Panc1 (cell line): ENCODE measurements at places on chromosomes 7 and 10. TPM values are rescaled to one million over a fixed set of nuclear protein-coding genes. Genes with fewer than 3 reads are reported as not detected.
A peak's percentile ranks its signal among the peaks of the same experiment; 100 is the strongest.

GRCh38 chr7:126972571-126972970, 280.2 kb downstream of the GRM8 start:
- no peak for DNase-seq

DNA sequence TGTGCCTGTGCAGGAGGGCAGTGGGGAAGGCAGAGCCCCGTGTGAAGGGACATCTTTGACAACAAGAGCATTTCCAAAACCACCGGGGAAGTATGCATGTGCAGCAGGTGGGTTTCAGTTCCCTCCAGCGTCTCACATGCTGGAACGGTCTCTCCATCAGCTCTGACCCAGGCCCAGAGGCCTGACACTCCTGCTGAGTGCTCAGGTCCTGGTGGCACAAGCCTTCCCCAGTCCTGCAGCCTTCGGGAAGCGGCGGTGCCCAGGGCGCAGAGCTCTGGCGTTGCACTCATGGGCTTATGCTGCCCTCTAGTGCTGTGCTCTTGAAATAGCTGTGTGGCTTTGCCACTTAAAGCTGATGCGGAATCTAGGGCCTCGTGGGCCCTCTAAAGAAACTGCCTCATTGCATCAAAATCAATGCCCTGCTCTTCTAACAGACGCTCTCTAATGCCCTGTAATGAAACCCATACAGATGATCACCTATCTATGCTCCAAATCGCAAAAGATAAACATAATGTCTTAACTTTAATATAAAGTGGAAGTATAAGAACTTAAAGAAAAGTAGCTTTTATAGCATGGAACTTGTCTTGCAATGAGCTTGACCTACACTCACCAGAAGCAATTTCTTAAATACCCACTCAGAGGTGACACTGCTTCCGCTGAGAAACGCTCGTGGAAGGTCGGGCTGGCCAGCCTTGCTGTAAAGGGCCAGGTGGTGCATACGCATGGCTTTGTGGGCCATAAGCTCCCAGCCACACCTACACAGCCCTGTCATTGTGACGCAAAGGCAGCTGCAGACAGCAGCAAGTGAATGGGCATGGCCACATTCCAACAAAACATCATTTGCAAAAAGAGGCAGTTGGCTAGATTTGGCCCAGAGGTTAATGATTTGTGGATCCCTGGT, 38.6 kb downstream of the CLRN3 start:
- peak; percentile 45 for DNase-seq

DNA sequence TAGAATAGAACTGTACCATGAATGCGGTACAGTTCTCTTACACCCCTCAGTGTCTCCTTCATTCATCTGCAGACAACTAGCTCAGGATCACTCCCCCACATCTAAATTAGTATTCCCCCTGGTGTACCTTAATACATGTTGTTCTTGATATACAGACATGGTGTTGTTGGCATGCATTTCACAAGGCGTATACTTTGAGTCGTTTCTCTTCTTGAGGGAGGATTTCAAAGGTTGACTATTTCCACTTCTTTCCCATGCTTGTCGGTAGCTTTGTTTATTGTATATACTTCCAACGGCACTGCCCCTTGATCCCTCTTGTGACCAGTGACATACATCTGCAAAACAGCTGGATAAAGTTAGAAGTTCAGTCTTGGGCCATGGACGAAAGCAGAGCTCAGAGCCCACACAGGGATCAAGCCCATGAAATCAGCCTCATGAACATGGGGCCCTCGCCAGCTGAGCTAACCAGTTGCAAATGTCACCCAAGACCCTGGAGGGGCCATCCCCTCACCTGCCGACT, 8.6 kb downstream of the CPA4 start:
- DNase-seq: no peak

GRCh38 chr10:104240078-104240477, 7.9 kb upstream of the CFAP43 start:
- no peak for DNase-seq

DNA sequence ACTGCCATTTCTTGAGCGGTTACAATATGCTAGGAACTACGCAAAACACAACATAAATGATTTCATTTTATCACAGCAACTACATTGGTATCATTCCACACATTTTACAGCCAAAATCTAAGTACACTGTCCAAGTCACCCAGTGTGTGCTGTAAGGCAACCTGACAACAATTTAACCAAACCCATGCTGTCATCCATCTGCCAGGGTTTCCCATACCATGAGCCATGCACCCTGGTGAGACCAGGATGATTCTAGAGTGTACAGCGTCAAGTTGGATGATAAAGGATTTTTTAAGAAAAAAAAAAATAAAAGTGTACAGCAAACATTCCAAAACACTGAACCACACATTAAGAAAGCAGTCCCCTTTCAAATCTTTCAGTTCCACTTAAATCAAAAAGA, 52.9 kb downstream of the PIK3AP1 start:
- DNase-seq: no peak

GRCh38 chr7:42740408-42740807, 171.5 kb downstream of the C7orf25 start:
- DNase-seq: no peak

- no peak for DNase-seq
Measured at GRCh38 chr7:100418930-100419659, 9.4 kb downstream of the ZCWPW1 start.

DNA sequence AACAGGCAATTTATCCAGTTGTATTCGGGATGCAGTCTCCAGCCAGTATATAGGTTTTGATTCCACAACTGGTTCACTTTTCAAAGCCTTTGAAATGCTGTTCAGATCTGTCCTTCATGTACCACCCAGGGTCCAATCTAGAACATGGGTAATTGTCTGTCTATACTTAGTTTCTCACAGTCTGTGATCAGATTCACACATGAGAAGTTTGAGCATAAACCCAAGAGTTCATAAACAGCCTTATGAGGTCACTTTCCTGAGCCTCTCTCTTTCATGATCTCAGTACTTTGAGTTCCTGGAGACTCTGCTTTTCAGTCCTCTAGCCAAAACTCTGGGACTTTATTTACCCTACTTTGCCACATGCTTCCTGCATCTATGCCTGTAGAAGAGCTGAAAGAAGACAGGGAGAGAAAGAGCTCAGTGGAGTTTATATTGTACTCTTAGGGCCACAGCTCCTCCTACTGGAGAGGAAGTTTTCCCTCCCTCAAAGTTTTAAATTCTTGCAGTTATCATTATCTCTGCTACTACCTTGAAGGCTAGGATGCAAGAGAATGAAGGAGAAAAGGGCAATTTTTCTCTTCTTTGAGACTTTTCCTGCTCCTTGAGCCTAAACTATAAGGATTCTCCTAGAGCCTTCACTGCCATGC, 172.0 kb downstream of the ZEB1 start:
- peak; percentile 10 for DNase-seq

DNA sequence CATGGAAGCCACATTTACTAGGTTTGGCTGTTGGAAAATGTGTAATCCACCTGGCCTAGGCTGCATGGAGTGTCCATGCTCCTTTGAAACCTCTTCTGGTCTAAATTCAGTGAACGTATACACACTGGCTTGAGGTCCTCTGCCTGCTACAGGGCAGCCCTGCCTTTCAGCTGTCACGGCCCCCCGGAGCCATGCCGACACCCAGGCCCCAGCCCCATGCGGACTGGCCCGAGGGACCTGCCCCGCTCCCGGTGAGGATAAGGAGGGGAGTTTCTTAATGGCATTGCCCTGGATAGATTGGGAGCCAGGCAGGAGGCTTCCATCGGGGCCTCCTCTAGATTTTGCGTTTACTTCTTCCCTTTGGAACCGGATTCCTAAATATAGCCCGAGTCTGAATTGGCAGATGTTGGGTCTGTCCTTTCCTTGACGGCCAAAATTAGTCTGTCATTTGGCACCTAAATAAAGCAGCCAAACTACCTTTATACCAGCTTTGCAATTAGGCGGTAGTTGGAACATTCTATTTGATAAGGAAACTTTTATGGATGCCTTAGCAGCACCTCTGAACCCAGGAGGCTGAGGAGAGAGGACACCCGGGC, 72.1 kb upstream of the SH2B2 start:
- DNase-seq: no peak

- DNase-seq: no peak
Measured at GRCh38 chr7:17913250-17913649, 27.0 kb downstream of the SNX13 start.

GRCh38 chr7:123747620-123748141, 1.1 kb downstream of the WASL start:
- no peak for DNase-seq

DNA sequence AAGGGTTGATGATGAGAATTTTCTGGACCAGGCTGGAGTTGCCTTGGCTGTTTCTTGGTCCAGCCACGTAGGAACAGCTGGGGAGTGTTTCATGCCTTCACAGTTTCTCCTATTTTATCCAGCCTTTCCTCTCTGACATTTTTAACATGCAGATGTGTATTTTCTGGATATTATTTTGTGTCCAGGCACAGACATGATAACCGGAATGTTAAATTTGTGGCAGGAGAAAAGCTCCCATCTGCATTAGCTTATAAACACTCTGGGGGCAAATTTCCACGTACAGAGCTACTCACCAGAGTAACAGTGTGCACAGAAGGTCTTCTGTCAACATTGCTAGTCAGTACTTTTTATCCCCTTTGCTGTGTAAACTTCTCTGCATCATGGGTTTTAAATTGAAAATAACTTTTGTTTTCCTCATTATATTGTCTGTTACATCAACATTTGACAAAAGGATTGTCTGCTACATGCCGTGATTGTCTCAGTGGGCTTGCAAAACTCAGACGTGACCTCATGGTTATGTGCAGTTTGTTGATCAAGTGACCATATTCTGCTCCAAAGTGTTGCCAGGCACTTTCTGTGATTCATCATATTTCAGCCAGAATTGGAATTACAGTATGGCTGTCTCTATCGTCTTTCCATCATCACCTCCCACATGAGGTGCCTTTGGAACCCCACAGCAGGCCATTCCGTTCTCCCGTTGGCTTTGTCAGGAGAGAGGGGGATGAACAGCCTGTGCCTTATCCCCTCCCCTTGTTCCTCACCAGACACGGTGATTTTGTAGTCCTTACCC, 41.4 kb downstream of the INSYN2A start:
- no peak for DNase-seq

GRCh38 chr10:63083904-63084689, 49.0 kb upstream of the NRBF2 start:
- peak; percentile 77 for DNase-seq

GRCh38 chr10:45466784-45467183, 92.8 kb downstream of the ALOX5 start:
- DNase-seq: no peak

DNA sequence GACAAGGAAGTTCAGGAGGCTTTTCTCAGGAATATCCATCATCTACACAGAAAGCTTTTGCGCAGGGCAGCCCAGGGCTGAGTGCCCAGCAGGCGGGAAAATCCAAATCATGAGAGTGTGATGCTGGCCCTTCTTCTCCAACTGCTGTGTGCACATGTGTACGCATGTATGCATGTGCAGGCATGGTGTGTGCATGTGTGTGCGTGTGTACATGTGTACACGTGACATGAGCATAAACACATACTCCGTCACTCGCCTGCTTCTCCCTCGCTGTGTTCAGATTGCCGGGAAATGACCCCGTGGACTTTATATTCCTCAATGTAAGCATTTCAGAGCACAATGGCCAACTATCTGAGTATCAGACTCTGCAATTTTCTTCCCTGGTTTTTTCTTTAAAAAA, 85.1 kb downstream of the PRPF18 start:
- DNase-seq: no peak

- no peak for DNase-seq
Measured at GRCh38 chr7:47738563-47739166, 156.8 kb upstream of the TNS3 start.

- DNase-seq: no peak
Measured at GRCh38 chr7:121313793-121314676, 14.8 kb upstream of the WNT16 start.

GRCh38 chr7:34675749-34676374, 17.8 kb downstream of the NPSR1 start:
- DNase-seq: peak; percentile 13

DNA sequence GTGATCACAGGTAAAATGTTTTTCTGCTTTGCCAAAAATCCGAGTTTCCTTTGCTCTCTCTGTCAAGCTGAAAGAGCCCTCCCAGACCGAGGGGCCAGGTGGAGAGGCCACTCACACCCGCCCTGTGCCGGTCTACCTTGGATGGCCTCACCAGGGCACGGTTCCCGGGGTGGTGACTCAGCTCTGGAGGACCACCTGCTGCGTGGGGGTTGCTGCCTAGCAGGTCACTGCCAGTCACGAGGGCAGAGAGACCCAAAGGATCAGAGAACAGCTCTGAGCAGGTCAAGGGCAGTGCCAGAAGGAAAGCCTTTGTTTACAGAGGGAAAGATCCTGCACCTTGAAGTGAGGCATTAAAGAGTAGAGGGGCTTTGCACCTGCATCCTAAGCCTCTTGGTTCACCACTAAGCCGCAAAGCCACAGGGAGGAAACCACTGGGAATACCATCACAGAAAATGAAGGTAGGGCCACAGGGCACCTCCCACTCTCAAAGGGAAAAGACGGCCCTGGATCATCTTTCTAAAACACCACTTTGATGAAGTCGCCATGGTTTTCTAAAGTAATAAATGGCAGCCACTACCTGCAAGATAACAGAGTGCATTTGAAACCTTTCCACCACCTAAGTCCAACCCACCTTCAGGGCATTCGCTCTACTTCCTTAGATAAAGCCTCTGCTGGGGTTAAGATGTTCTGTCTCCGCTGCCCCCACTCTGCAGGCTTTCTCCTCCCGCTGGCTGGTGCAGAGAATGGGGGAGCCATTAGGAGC, 160.3 kb upstream of the KLF14 start:
- DNase-seq: no peak

- no peak for DNase-seq
Measured at GRCh38 chr10:86160890-86161585, 205.6 kb downstream of the GRID1 start.

GRCh38 chr7:99881370-99881769, 4.5 kb upstream of the OR2AE1 start:
- DNase-seq: no peak

DNA sequence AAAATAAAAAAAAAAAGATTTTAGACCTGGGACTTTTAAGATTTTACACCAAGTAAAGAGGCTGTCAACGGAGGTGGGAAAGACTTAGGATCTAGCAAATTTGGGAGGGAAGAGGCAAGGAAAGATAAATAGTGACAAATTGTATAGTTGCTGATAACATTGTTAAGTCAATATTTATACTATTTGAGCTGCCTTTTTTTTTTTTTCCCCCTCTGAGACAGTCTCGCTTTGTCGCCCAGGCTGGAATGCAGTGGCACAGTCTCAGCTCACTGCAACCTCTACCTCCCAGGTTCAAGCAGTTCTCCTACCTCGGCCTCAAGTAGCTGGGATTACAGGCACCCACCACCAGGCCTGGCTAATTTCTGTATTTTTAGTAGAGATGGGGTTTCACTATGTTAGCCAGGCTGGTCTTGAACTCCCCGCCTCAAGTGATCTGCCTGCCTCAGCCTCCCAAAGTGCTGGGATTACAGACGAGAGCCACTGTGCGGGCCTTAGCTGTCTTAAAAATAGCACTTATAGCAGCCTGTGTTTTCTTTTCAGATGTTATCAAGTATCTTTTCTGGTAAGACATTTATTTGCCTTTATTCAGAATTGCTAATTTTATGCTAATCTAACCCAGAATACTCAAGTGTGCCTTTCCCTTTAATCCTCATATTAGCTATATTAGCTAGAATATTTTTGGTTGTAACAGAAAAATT, 94.5 kb downstream of the MMRN2 start:
- no peak for DNase-seq

AZGP1 gene
- total RNA-seq: 0.49 TPM

COL1A2 gene
- total RNA-seq: 1.3 TPM

FGL2 gene
- total RNA-seq: not detected

ASB4 gene
- total RNA-seq: 0.15 TPM

MSMB gene
- total RNA-seq: not detected

ADIRF gene
- total RNA-seq: 14.8 TPM

FGFR2 gene
- 5.7 TPM for total RNA-seq

TUBAL3 gene
- total RNA-seq: not detected

ZNF37A gene
- 6.6 TPM for total RNA-seq
